NCI-H2029 (cell line): ENCODE measurements at places on chromosomes 12 and 14.
A peak's percentile ranks its signal among the peaks of the same experiment; 100 is the strongest.

- no peak for DNase-seq
Measured at GRCh38 chr12:106564678-106565329, 18.0 kb upstream of the RFX4 start.

DNA sequence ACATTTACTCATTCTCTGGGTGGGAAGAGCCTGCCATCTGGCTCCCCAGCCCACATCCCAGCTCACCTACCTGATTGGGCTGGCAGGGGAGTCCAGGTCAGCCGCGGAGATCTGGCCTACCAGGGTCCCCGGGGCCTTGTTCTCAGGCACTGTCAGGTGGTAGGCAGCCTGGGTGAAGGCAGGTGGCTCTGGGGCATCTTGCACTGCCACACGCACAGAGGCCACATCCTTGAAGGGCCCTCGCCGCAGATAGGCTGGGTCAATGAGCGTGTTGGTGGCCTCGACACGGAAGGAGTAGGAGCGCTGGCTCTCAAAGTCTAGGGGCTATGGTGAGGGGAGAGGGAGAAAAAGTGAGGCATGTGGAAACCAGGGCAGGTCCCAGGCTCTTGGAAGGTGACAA lies 3.9 kb downstream of the CDH24 start:
- DNase-seq = no peak

GRCh38 chr14:103100281-103101121 lies 6.0 kb downstream of the EXOC3L4 start:
- no peak for DNase-seq

GRCh38 chr14:77682158-77682553 lies 25.7 kb downstream of the ALKBH1 start:
- DNase-seq = no peak

DNA sequence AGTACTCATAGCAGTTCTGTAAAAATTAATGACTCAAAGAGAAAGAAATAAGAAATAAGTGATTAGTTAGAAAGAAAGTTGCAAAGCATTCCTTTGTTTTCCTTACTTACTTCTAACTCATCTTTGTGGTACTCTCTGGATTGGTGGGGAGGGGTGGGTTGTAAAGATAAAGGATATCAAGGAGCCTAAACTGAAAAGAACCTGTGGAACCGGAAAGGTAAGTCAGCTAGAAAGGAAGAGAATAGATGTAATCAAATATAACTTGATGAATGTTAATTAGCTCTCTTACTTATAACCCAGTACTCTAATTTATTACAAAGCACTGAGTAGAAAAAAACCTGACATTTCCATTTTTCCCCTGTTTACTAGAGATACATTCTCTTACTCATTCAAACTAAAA lies 37.5 kb upstream of the KRR1 start:
- no peak for DNase-seq

GRCh38 chr12:3921526-3921925 lies 48.3 kb upstream of the PARP11 start:
- DNase-seq = no peak

DNA sequence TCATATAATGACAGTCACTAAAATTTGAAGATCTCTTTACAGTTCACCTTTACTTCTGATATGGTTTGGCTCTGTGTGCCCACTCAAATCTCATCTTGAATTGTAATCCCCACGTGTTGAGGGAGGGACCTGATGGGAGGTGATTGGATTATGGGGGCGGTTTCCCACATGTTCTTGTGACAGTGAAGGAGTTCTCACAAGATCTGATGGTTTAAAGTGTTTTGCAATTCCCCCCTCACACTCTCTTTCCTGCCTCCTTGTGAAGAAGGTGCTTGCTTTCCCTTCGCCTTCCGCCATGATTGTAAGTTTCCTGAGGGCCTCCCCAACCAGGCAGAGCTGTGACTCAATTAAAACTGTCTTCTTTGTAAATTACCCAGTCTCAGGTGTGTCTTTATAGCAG lies 27.3 kb upstream of the CD9 start:
- no peak for DNase-seq

DNA sequence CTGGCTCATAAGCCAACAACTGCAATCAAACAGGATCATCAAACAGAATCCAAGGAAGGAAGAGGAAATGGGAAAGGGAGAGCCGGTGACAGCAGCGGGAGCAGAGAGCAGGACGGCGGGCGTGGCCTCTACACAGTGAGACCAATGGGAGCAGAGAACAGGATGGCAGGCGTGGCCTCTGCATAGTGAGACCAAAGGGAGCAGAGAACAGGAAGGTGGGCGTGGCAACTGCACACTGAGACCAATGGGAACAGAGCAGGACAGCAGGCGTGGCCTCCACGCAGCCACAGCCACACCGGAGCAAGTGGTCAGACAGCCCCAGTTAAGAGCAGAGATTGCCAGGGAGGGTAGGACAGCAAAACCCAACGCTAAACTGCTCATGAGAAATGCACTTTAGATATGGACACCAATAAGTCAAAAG lies 16.4 kb downstream of the LRCOL1 start:
- DNase-seq = peak; percentile 99

DNA sequence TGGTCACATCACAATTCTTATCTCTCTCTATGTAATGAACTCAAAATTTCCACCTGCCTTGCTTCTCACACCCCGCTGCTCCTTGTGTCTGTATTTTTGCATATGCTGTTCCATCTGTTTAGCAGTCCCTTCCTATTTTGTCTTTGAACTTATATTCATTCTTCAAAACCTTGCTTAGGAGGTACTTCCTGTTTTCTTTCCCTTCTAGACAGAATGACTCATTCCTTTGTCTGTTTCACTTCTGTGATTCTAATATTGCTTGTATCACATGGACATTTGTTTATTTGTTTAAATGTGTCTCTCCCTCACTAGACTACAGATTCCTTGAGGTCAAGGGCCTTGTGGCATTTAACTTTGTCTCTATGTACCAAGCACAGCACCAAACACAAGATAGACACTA lies 424.2 kb downstream of the ETNK1 start:
- DNase-seq = peak; percentile 4

- DNase-seq = peak; percentile 68
Measured at GRCh38 chr14:77320238-77320935, at the start of gene POMT2. Gene POMT2 (minus strand): TSS chr14:77320883. CDS start chr14:77320681, 202 bp downstream.

- no peak for DNase-seq
Measured at GRCh38 chr12:4240981-4241380, 32.6 kb upstream of the CCND2 start.

GRCh38 chr14:76936483-76936882 lies 92.0 kb downstream of the IRF2BPL start:
- DNase-seq = no peak

GRCh38 chr12:79936670-79937069 lies 1.8 kb upstream of the PPP1R12A start:
- no peak for DNase-seq

- no peak for DNase-seq
Measured at GRCh38 chr12:74922117-74922516, 287.5 kb downstream of the KCNC2 start.

DNA sequence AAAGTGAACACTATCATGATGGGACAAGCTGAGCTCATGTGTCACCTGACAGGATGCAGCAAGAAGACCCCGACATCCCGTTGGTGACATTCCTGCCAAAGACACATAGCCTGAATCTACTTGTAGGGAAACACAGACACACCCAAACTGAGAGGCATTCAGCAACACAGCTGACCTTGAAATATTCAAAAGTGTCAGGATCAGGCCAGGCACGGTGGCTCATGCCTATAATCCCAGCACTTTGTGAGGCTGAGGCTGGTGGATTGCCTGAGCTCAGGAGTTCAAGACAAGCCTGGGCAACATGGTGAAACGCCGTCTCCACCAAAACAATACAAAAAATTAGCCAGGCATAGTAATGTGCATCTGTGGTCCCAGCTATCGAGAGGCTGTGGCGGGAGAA lies 232.0 kb upstream of the PLXNC1 start:
- DNase-seq = no peak

DNA sequence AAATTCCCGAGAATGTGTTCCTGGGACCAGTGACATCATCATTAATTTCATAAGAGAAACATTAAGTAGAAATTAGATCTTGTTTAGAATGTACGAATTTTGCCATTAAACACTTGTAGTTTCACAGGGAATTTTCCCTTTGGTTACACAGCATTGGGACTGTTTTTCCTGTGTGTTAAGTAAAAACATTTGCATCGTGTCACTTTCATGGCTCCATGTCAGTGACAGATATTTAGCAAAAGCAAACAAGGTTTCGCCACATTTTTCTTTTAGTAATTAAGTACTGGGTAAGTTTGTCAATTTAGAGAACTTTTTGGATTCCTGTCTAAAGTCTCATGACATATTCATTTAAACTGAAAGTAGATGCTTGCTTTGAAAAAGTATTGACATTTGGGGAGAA lies 45.5 kb upstream of the OVCH1 start:
- DNase-seq = no peak

- no peak for DNase-seq
Measured at GRCh38 chr12:94222351-94223084, 74.1 kb downstream of the PLXNC1 start.

- no peak for DNase-seq
Measured at GRCh38 chr12:120500581-120500980, 4.7 kb downstream of the DYNLL1 start.

GRCh38 chr14:24677956-24678355 lies 44.0 kb upstream of the GZMB start:
- DNase-seq = no peak

- no peak for DNase-seq
Measured at GRCh38 chr12:123801573-123802178, 39.6 kb downstream of the DNAH10 start.

DNA sequence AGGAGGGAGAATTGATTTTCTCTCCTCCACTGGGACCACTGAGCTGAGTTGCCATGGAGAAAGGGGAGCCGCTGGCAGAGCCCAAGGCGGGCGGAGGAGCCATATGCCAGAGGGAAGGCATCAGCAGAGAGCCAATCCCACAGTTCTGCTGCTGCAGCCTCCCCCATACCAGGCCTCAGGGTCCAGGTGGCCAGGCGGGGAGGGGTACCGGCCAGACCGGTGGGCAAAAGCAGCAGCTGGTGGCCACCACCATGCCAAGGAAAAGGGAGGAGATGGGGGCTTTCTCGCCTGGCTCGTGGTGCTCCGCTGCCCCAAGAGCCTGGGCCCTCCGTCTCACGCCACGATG lies 72.8 kb downstream of the PITPNM2 start:
- DNase-seq = no peak

DNA sequence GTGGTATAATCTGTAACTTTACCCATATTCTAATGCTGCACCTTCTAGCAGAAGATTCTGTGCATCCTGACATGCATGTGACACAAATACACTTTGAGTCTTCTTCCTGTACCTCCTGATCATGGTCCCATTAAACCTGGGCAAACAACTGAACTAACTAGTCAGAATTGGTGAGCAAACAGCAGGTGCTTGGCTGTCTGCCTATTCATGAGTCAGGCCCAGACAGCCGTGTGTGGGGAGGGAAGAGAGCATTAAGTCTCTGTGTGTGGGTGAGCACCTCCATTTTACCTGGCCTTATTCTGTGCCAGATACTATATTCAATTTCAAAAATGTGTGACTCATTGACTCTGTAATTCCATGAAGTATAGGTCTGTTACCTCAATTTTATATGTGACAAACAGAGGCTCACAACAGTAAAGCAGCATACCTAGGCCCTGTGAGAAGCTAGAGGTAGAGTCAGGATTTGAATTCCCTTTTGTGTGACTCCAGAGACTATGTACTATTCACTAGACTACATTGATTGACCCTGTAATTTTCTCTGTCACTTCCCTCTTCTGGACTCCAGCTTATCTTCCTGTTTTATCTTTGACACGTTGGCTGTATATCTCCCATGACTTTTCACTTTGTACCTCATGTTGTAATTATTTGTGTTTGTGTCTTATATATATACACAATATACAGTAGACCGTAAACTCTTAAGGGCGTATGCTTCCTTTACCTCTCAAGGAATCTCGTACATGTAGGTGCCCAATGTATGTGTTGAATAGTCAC lies 32.2 kb downstream of the SUSD6 start:
- peak; percentile 79 for DNase-seq

DNA sequence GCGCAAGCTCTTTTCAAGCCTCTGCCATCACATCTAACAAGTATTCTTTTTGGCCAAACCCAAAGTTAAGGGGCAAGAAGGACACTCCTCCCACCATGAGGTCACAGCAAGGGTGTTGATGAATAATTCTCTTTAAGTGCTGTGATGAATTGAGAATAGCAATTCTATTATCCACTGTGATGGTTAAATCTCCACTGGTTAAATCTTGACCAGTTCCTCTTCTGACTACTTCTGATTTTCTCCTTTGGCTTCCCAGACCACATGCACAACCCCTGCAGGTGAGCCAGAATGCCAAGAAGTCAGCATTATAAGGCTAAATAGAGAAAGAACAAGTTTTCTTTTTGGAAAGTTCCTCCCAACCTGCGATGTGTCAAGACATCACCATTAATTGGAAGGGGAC lies 90.6 kb upstream of the BCL2L14 start:
- no peak for DNase-seq

- no peak for DNase-seq
Measured at GRCh38 chr12:78293059-78293686, 462.5 kb downstream of the NAV3 start.

DNA sequence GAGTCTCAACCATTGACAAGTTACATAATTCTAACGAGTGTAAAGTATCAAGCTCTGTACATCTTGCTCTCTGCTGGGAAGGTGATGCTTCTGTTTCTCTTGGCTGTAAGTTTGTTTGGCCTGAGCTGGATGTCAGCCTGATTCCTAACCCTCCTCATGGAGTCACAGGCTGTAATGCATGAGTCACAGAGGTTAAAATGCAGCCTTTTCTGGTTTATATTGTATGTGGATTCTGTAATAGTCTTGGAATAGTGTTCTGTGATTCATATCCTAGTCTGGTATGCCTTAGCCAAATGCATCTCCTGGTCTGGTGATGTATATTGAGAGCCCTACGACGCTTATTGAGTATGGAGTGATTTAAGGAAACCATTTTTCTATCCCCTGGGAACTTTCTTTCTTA lies 104.5 kb upstream of the FRMD6 start:
- no peak for DNase-seq

DNA sequence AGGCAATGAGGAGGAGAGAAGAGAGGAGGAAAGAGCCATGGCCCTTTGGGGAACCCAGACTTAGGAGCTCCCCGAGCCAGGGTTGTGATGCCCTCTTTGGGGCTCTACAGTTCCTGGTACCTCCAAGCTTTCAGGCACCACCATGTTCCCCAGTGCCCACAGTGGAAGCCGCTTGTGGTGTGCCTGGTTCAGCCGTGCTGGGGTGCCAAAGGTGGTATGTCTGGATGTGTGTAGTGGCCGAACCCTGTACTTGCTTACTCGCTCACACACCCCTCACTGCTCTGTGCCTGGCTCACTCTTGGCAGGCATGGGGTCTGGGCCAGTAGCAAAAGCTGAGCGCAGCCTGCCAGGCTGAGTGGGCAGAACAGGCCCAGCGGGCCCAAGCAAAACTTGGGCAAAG lies 210.7 kb downstream of the MON2 start:
- no peak for DNase-seq

DNA sequence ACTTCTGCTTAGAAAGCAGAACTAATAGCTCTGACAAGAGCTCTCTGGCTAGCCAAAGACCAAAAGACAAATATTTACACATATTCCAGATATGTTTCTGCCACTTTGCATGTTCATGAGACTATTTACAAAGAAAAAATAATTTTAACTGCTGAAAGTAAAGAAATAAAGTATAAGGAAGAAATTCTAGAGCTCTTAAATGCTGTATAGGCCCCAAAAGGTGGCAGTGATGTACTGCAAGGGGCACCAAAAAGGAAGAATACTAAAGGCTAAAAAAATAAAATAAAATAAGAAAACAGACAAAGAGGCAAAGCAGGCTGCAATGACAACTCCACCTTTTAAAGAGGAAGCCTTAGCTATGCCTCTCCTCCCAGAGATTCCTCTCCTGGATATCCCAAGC lies 23.0 kb downstream of the KLRK1 start:
- peak; percentile 39 for DNase-seq
